ENCODE measurements at places on chromosomes 2 and 18.

DNA sequence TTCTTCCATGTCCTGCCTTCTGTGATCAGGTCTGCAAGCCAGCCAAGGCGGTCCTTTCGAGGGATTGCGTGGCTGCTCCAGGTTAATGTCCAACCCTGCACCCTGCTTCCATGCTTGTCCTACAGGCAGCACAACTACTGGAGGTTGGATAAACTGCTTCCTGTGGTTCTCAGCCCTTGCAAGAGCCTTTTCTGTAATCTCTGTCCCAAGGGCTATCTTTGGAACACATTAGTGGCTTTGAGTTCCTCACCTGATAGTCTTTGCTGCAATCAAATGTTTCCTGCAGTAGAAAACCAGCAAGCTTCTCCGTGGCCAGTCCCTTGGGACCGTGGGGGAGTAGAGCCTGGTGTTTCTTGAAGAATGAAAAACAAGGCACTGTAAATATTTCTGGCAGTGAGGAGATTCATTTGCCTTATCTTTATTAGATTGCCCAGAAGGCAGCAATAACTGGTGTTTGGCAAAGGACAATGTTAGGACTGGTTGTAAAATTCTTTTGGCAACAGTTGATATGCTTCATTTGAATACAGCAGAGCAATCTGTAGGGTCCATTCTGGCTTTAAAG, 214.4 kb downstream of the FHOD3 start:
- no peak for DNase-seq

DNA sequence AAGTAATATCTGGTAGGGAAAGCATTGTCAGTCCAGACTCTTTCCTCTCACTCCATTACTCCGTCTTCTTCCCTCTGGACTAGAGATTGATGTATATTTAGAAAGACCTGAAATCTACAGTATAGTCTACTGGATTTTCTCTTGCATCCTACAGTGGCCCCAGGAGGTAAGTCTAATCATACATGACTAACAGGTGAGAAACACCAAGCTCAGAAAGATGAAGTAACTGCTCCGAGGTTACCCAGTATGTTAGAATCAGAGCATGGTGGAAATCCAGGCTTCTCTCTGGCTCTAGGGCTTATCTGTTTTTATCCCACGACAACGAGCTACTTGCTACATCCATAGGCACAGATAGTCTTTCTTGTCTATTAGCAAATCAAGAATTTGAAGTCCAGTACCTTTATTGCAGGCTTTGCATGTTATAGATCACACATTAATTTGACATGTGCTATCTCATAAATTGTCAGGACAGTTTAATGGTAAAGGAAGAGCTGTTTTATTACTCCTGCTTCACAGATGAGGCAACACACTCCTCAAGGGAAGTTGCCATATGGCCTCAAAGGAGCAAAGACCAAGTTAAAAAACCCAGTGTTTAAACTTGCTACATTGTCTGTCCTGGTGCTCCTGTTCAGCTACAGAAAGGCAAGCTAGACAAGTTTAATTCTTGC, 484.3 kb downstream of the THSD7B start:
- no peak for DNase-seq

- no peak for DNase-seq
Measured at GRCh38 chr18:8705961-8706790, 820 bp downstream of the MTCL1 start.

GRCh38 chr2:75042823-75043222, 84.4 kb downstream of the POLE4 start:
- no peak for DNase-seq

DNA sequence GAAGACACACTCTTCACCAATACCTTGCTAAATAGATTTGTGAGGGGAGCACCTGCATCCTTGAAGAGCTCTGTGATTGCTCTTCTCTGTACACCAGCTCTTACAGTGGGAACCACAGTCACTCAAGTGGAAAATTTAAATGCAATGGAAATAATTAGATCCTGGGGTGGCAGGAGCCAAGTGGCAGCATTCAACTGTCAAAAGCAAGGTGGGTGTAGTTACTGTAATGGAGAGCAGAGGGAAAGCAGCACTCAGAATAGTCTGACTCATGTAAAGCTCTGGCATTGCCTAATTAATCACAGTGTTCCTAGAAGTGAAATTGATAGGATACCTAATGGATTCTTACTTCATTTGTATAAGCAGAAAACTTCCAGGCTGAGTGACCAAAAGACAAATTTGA, 245.8 kb downstream of the KCNE4 start:
- no peak for DNase-seq

- no peak for DNase-seq
Measured at GRCh38 chr18:45378933-45379332, 236.3 kb upstream of the SLC14A2 start.

DNA sequence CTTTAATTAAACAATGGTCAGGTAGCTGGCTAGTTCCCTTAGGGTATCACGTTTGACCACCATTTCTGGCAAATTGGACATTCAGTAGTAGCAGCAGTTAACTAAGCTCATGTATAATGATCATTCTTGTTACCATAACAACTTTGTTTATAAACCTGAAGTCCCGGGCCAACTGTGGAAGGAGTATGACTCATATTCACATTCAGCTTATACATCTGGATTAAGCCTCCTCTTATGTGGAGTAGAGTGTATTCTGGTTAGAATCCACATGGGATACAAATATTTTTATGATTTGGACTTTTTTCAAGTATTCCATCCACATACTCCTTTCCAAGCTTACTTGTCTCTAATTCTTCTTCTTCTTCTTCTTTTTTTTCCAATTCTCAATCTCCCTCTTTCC, 70.3 kb upstream of the ZSWIM2 start:
- no peak for DNase-seq

DNA sequence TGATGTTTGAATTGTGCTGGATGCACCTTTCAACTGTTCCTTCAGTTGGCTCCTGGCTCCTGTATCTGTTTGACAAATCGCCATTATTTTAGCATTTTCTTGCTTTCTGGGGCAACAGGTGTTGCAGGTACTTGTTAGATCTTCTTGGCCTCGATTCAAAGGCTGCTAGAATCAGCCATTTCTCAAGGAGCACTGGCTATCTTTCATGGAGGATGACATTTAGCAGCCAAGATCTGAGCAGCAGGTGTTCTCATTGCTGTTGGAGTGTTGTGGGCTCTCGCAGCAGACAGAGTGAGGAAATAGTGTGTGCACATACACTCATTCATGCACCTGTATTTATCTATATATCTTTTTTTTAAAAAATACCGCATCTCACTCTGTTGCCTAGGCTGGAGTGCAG, 52.2 kb downstream of the INPP5D start:
- DNase-seq, result no peak

- no peak for DNase-seq
Measured at GRCh38 chr2:180443888-180444287, 436.8 kb upstream of the CWC22 start.

- no peak for DNase-seq
Measured at GRCh38 chr2:196331851-196332250, 160.5 kb upstream of the STK17B start.

DNA sequence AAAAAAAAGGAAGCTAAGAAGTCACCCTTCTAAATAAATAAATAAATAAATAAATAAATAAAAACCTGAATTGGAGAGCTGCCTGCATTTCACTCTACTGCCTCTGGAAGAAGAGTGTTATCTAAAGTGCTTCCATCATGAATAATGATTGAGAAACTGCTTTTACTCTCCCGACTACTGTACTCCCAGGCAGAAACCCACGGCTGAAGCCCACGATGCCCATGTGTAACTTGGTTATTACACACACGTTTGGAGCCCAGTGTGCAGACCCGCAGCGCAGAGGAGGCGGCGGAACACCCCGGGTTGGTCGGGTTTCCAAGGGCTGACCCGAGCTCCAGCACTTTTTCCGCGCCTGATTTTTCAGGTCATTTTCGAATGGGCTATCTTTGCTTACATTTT, 697 bp upstream of the SPATS2L start:
- DNase-seq, result no peak

GRCh38 chr18:11902522-11903292, 5.4 kb downstream of the MPPE1 start:
- DNase-seq, result no peak

- no peak for DNase-seq
Measured at GRCh38 chr18:2050702-2051201, 520.6 kb downstream of the METTL4 start.

GRCh38 chr2:121831841-121832240, 76.4 kb downstream of the TSN start:
- DNase-seq, result no peak

DNA sequence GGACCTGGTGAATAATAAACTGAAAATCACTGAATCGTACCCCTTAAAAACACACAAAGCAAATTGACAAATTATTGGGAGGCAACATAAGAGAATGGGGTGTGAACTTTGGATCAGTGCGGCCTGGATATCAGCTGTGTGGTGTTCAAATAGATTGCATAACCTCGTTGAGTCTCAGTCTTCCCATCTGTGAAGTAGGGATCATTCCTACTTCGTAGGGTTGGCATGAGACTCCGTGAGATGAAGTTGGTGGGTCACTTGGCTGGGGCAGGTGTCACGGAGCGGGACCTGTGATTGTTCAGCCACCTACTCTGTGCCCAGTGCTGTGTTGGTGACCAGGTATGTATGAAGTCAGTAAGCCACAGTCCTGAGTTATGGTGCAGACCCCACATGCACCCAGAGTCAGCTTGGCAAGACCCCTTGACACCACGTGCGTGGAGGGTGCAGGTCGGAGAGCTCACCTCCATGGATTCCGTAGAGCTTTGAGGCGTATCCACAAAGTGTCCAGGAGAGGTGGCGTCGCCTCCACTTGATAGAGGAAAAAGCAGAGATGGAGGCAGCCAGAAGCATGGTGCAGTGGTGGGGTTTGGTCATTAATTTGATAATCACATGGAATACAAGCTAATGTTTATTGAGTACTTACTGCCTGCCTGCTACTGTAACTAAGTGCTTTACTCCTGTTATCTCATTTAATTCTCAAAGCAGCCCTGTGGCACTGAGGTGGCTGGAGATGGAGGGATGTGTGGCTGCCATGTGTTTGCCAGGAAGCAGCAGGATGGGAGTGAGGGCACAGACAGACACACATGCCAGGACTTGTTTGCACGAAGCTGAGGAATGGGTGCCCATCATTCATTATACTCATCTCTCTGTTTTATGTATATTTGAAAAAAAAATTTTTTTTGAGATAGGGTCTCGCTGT, 35.8 kb downstream of the HPCAL1 start:
- DNase-seq, result no peak

GRCh38 chr18:37661478-37661877, 95.9 kb upstream of the CELF4 start:
- no peak for DNase-seq

GRCh38 chr2:20563833-20564232, 87.1 kb downstream of the HS1BP3 start:
- no peak for DNase-seq

GRCh38 chr18:45571195-45571594, 44.1 kb upstream of the SLC14A2 start:
- no peak for DNase-seq

- no peak for DNase-seq
Measured at GRCh38 chr2:69858261-69858660, 28.8 kb downstream of the GMCL1 start.

DNA sequence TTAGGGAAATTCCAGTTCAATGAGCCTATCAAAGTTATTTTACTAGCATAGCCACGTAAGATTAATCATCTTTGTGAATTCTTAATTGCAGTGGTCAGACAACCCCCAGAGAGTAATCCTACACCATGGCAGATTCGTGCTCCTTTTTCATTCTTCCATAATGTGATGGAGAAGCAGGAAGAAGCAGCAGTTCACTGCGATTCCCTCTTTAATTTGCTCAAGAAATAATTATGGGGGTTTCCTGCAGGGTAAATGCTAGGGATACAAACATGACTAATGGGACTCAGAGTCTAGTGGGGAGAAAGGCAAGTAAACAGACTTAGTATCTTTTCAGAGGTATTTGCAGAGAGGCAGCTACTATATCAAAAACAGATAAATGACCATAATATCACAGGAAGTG, 175.8 kb upstream of the HNRNPA3 start:
- no peak for DNase-seq

DNA sequence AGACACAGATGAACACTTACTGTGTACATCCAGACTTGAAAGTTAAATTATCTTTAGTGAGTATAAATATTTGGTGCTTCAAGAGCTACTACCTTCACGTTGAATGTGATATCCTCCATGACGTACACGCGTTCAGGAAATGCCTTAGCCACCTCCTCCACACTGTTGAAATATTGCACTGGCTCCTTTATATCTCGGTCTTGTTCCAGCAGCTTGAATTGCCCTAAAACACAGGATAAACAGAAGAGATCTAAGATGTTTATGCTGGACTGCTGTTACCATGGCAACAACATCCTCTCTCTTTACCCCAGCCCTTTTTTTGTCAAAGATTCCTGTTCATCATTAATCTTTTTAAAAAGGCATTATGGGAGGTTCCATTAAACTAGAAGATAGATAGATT, 120.3 kb downstream of the MEP1B start:
- no peak for DNase-seq

GRCh38 chr2:143802242-143802641, 673.0 kb downstream of the ARHGAP15 start:
- no peak for DNase-seq

DNA sequence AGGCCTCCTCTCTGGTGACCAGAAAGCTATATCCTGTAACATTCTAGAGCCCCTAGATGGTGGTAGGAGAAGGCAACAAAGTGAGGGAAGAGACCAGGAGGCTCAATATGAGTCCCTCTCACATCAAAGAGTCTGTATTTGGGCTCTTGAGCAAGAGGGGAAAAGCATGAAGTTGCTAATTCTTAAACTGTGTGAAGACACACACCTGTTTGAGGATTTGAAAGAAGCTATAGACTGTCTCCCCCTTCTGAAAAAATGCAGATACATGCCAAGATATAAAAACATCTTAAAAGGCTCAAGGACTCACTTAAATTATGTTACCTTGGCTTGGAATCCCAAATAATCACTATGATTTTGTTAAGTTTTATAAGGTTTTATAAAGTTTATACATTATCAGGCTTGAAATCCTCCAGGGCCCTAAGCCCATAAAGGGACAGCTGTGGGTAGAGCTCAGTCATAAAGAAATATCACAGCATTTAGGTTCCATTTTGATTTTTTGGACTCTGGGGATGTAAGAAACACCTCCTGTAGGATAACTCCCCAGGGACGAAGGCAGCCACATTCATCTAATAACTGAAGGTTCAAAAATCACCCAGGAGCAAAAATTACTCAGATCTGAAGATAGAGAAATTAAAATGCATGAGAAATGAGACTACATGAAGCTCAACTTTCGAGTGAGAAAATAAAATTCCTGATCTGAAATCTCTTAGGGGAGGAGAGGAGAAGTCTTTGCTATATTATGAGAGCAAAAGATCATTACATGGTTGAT, 136.1 kb upstream of the LGALSL start:
- no peak for DNase-seq

DNA sequence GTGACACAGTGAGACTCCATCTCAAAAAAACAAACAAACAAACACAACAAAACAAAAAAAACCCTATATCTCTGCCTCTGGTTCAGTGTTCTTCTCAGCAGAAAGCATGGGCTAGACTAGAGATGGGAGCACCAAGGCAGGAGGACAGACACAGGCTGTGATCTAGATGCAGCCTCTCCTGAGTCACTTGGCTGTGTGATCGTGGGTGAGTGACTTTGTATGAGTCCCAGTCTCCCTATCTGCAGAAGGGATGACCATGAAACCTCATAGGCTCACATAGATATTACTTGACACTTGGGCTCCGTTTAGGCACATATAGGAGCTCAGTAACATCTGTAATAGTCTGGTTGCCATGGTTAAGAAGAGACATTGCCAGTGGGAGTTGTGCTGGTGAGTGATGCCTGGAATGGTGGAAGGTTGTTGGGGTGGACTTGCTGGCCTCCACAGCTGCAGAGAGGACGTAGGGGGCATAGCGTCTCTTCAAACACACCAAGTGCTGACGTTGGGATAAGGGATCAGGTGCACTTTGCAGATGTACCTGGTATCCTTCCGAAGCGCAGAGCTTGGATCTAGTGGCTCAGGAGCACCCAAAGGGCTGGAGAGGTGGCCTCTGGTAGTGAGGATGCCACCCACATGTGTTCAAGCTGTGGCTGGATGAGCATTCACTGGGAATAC, 318.9 kb upstream of the HS6ST1 start:
- DNase-seq, result no peak
